ENCODE measurements at places on chromosomes 5 and 9.
A peak's percentile ranks its signal among the peaks of the same experiment; 100 is the strongest.

DNA sequence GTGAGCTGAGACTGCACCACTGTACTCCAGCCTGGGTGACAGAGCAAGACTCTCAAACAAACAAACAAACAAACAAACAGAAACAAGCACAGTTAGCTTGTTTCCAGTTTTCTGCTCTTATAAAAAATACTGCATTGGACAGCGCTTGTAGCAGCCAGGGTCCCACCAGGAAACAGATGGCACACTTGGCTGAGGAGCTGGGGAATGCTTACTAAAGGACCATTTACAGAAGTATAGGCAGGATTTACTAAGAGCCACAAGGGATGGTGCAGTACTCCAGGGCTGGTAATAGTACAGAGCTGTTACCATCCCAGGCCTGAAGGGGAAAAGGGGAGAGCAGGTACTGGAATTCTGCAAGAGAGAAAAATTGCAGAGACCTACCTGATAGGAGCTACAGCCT lies 5.2 kb upstream of the ANKS6 start:
- DNase-seq, result no peak

GRCh38 chr9:132185073-132186009 lies 23.5 kb downstream of the NTNG2 start:
- DNase-seq, result peak; percentile 60

GRCh38 chr5:143309661-143310431 lies 93.6 kb downstream of the NR3C1 start:
- DNase-seq, result no peak

DNA sequence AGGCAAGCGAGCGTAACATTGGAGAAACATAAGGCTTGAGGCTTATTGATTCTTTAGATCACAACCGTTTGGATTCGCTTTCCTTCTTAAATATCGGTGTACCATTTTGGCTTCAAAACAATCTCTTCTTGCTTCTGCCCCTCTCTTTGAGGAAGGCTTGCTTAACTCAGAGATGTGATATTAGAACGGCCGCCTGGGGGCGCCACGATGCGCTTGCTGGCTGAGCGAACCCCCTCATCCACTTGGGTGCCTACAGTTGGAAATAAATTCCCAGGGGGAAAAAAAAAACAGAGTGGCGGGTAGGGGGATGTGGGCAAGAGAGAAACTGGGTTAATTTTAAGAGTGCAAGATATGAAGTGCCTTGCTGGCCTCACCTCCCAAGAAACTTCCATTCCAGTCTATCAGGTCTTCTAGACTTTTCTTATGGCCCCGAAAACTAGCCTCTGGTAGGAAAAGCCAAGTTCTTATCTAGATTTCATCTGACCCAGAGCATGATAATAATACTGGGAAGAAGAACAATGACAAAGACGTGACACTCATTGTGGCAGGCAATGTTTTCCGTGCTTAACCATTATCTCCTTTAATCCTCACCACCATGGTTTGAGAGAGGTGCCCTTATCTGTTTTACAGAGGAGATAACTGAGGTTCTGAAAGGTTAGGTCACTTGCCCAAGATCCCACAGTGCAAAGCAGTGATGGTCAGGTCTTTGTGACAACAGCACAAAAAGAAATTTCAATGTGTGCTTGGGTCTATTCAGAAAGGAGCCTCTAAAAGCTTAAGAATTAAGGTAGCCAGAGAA lies 115.8 kb downstream of the DPYSL3 start:
- no peak for DNase-seq

GRCh38 chr9:119368681-119369581 lies at the start of gene BRINP1:
BRINP1 (minus strand) TSS chr9:119369435; CDS start chr9:119313355, 56,080 bp downstream.
- DNase-seq, result no peak

- DNase-seq, result no peak
These were observed 115.4 kb upstream of the PPP2R2B start for GRCh38 chr5:146993876-146994530.

- DNase-seq, result no peak
These were observed 3.7 kb downstream of the ANXA1 start for GRCh38 chr9:73155377-73155776.

GRCh38 chr5:110088676-110089436 lies 399.1 kb downstream of the MAN2A1 start:
- DNase-seq, result no peak

- no peak for DNase-seq
These were observed 264.2 kb downstream of the CRB2 start for GRCh38 chr9:123620239-123620638.

GRCh38 chr5:34789021-34789531 lies 49.9 kb upstream of the TTC23L start:
- DNase-seq, result no peak

GRCh38 chr5:79193643-79194042 lies 42.3 kb upstream of the JMY start:
- no peak for DNase-seq

- no peak for DNase-seq
These were observed 265.7 kb upstream of the PANK3 start for GRCh38 chr5:168844922-168845296.

DNA sequence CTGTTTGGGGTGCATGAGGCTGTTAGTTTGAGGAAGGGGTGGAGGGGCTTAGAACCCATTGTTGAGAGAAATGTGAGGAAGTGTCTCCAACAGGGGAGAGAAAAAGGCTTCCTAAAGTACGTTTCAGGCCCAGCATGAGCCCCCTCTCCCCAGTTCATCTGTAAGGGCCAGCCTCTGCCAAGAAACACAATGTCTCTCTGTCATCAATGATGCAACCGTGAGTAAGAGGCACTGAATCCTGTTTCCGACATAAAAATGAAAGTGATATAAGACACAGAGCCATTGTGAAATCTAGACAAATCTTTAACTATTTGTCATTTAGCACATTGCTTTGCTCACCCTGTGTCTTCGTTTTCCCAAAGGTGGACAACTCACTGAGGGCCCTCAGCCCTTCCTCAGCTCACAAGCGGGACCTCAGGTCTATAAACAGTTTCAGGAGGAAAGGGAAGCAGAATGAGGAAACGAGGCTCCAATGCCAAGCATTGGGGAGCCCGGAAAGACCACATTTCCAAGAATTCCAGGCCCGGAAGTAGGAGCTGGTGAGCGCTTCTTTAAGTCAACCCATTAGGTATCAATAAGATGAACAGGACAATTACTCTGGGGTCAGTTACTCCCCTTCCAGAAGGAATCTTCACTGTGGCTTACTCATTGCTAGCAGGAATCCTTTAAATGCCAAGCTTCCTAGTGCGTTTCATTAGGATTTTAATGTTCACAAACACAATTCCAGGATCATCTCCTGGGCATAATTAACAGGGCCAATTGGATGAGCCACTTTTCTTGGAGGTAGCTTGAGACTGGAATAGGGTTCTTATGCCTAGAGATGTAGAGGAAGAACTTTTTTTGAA lies 59.0 kb upstream of the KLF4 start:
- no peak for DNase-seq

DNA sequence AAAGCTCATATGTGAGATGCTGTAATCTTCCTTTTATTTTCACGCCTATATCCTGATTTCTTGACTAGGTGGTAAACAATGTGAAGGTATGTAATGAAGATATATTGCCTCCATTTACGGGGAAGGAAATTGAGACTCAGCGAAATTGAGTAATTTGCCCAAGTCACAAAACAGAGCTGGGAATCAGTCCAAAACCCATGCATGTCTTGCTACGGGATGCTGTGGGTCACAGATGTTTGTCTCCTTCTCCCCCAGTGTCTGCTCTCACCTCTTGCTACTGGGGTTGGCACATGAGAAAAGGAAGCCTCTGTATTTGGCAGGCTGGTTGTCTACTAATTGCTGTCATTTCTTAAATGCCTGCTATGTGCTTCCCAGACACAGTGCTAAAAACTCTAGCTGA lies 53.7 kb upstream of the TEX48 start:
- no peak for DNase-seq

GRCh38 chr9:75111019-75111622 lies 22.8 kb downstream of the OSTF1 start:
- no peak for DNase-seq

DNA sequence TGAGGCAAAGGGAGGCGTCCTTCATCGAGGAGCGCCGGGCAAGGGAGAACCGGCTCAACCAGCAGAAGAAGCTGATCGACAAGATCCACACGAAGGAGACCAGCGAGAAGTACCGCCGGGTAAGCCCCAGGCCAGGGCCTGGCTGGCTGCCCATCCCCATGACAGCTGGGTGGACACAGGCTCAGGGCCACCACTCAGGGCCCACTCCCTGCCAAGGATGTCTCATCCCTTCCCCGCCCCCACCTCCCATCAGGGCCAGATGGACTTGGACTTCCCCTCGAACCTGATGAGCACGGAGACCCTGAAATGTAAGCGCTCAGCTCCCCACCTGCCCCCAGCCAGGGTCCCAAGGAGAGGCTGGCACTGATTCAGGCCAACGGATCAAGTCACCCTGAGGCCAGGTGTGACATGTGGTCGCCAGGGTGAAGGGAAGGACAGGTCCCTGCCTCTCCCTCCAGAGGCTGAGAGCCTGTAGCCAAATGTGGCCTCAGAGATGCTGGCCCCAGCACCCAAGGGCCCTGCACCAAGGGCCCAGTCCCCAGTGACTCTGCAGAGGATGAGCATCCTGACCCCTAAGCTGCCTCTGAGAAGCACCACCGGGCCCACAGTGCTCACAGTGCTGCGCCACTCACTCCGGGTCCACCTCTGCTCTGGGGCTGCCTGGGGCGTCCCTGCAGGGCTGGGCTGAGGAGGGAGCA lies 3.1 kb upstream of the RABL6 start:
- no peak for DNase-seq

- no peak for DNase-seq
These were observed 176.7 kb upstream of the S1PR3 start for GRCh38 chr9:88814577-88814976.

DNA sequence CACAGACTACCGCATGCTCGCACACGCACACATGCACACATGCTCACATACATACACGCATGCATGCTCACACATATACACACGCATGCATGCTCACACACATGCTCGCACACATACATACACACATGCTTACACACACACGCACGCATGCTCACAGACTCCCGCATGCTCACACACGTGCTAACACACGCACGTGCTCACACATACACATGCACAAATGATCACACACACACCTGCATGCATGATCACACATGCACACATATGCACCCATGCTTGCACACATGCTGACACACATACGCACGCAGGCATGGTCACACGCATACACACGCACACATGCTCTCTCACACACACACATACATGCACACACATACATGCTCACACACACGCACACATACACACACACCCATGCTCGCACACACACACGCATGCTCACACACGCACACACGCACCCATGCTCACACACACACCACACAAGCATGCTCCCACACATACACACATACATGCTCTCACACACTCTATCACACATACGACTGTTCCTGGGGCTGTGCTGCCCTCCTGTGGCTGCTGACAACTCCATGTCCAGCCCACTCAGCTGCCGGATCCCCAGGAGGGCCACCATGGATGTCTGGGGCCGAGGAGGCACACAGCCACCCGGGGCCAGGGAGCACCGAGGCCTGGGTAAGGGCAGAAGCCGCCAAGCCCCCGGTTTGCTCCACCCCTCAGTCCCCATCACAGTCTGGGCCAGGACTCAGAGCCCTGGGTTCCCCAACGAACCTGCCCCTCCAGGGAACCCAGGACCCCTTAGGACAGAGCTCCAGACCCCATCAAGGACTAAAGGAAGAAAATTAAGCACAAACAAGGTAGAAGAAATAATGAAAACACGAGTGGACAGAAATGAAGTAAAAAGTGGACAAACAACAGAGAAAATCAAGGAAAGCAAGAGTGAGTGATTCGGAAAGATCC lies 31.4 kb upstream of the EGFL7 start:
- peak; percentile 89 for DNase-seq

DNA sequence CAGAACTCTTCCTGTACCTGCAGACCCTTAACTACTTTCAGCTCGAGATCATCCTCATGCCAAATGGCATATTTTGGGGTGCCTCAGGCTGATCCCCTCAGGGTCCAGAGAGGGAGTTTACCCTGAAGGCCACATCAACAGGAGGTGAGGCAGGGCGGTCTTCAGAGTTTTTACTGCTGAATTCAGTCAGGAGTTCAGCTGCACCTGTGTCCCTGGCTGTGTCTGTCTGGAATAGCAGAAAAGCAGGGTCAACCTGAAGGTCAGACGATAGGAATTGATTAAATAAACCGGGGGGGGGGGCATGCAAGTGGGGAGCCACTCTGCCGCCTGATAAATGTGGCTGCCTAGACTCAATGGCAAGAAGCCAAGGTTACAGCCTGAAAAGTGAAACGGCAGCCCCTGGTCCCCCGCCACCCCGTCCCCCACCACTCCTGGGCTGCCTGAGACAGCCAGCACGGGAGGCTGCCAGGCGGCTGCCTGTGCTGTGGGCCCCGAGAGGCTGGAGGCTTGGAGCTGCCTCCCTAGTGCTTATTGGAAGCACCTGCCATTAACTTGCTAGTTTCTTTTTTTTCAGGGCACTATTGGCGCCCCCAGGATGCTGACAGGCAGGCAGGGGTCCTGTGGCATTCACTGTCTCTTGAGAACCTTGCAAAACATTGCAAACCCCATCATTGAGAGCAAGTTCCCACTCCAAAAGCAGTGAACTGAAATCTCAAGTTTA lies 182.7 kb upstream of the PPP1R26 start:
- no peak for DNase-seq

DNA sequence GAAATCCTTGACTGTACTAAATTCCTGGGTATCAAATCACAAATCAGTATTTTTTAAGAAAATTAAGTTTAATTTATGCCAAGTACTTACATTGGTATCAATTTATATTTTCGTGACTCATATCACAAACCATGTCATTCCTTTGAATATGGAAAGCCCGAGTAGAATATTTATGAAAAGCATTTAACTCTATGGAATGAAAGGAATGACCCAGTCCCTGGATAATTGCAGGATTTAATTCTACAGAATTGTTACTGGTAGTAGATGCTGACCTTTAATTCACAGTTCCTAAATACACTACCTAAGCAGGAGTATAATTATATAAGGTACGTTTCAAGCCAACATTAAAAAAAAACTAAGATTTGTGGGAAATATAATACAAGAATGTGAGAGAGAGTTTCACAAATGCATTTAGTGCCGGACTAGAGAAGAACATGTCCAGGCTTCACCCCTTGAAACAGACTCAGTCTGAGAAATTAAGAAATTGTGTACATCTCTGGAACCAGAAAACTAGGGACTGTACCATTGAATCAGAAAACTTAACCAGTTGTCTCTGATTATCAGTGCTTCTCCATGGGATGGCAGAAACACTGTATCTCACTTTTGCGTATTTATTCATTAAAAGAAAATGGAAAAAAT lies 28.5 kb upstream of the PLPPR1 start:
- DNase-seq, result no peak

GRCh38 chr9:93198117-93198837 lies 14.3 kb downstream of the WNK2 start:
- DNase-seq, result no peak

GRCh38 chr5:122385808-122386207 lies 73.8 kb downstream of the SNCAIP start:
- DNase-seq, result no peak

- DNase-seq, result peak; percentile 68
These were observed 8.7 kb upstream of the SSBP2 start for GRCh38 chr5:81759632-81760005.

- DNase-seq, result no peak
These were observed 24.2 kb downstream of the TRIO start for GRCh38 chr5:14167211-14167845.

- no peak for DNase-seq
These were observed 143.4 kb downstream of the PALM2AKAP2 start for GRCh38 chr9:109923471-109923760.

Measured in KBM-7 (cell line).